NCI-H446 (cell line): ENCODE measurements at places on chromosomes 3 and 15.
A peak's percentile ranks its signal among the peaks of the same experiment; 100 is the strongest.

- no peak for DNase-seq
Measured at GRCh38 chr3:140206196-140207040, 271.4 kb downstream of the CLSTN2 start.

DNA sequence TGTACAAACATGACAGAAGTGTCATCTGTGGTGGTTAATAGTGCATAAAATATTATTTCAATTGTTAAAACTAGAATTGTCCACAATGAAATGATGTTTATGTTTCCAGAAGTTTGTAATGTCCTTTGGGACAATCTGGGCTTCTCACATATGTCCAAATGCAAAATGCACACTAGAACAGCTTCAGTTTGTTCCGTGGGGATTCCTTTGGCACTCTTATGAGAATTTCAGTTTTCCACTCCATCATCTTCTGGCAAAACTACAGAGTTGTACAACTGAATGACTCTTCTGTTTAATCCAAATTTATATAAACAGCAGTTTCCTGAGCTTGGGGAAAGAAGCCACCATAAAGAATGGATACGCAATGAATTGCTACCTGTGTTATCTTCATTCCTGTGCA, 2.0 kb upstream of the OR5H6 start:
- no peak for DNase-seq

GRCh38 chr15:96333131-96334016, 2.9 kb downstream of the NR2F2 start:
- peak; percentile 17 for DNase-seq

GRCh38 chr3:188066141-188066540, 87.8 kb upstream of the LPP start:
- DNase-seq = no peak

- DNase-seq = no peak
Measured at GRCh38 chr3:38493031-38493430, 3.1 kb upstream of the EXOG start.

- no peak for DNase-seq
Measured at GRCh38 chr3:107263269-107264021, 113.8 kb upstream of the CCDC54 start.

GRCh38 chr15:34338347-34338746, 766 bp upstream of the SLC12A6 start:
- DNase-seq = no peak

GRCh38 chr3:71611099-71611498, 27.6 kb upstream of the FOXP1 start:
- no peak for DNase-seq

DNA sequence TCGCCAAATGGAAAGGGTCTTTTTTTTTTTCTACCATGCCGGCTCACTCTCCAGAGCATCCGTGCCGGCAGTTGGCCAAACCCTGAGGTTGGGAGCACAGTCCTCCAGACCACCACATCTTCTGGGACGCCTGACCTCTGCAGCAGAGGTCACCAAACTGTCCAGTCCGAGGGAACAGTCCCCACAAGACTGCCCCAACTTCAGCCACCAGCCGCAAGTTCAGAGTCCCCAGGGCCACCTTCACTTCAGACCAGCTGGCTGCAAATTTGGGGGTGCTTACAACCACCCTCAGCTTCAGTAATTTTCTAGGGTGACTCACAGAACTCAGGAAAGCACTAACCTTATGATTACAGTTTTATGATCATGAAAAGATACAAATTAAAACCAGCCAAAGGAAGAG, 28.9 kb downstream of the PLA2G4D start:
- no peak for DNase-seq

GRCh38 chr3:157906627-157907026, 199.6 kb downstream of the SHOX2 start:
- peak; percentile 31 for DNase-seq

GRCh38 chr3:82875401-82875800, 1114.0 kb upstream of the GBE1 start:
- DNase-seq = no peak

DNA sequence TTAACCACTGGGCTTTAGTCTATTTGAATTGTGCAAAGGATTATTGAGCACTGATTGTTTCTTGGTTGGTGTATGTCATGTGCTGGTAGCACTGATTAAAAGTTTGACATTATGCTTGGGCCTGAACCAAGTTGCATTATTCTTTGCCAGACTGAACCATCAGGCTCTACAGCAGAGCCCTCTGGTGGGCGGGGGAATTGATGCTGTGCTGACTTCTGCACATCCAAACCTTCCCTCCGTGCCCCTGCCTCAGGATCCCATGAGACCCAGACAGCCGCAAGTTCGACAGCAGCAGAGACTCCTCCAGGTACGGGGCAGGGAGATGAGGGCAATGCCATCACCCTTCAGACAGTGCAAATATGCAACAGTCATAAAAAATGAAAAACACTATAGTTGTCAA, 28.4 kb upstream of the P2RY12 start:
- no peak for DNase-seq

DNA sequence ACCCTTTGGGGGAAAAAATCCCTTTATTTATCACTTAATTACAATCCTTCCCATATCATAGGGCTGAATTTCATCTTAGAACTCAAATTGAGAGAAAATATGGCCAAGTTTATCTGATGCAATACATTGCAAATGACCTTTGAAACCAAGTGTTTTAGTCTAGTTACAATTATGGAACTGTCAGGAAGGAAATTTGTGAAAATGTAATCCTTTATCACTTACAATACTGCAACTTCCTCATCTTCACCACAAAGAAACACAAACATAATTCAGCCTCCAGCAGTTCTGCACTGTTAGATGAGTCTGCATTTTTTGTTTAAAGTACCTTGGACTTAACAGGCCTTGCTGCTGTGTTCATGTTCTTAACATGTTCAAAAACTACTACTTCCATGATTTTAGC, 4.6 kb downstream of the CCPG1 start:
- no peak for DNase-seq

DNA sequence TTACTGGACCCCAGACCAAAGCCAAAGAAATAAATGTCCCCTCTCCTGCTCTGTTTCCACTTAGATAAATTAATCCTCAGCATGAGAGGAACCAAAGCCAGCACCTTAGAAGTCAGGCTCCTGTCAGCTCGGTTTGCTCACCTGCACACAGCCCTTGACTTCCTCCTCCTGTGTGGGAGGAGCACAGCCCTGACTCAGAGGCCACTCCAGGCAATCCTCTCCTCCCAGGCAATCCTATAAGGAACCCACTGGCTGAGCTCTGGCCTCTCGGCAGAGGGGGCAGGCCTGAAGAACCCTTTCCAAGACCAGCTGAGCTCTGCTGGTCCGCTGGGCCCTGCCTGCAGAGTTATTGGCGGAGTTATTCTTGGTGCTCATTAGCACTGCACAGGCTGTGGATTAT, 30.8 kb downstream of the LIPC start:
- no peak for DNase-seq

DNA sequence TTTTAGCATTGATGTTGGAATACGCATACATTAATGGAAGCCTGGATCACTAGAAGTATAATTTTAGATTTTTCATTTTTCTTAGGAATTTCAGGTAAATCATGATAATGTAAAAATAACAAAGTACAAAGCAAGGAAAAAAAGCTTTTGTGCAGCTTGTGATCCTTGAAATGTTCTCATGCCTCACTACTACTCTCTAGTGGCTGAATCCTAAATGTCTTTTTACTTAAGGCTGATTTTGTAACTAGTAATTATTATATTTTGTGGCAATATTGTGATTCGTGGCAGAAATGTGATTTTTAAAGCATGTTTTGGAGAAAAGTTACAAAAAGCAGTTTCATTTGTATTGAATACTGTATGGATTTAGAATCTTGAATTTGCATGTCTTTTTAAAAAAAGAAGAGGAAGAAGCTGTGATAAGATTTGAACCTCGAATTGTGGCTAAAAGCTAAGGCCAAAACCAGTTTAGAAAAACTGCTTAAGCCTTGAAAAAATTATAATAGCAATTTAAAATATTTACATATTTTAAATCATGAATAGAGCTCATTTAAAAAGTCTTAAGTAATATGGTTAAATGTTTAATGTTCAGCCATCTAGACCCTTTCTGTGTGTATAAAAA, 39.0 kb downstream of the U2SURP start:
- peak; percentile 36 for DNase-seq

GRCh38 chr3:46504789-46505188, 7.0 kb downstream of the RTP3 start:
- no peak for DNase-seq

- no peak for DNase-seq
Measured at GRCh38 chr15:91795235-91795634, 58.3 kb upstream of the SLCO3A1 start.

DNA sequence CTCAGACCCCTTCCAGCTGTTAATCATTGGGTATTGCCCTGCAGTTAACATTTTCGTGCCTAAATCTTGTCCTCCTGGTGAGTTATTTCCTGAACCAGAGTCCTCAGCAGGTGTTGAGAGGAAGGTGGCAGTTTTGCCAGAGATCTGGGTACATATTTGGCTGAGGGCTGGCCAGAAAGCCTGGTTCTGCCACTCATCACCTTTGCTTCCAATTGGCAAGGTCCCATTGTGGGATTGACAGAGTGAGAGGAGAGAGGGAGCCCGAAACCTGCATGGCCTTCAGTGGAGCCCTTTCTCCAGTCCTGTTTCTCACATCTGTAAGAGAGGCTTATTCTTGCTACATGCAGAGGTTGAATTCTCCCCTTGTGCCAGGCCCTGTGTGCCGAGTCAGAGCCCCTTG, 8.9 kb upstream of the TKT start:
- no peak for DNase-seq

- peak; percentile 76 for DNase-seq
Measured at GRCh38 chr3:88810455-88810854, 297.0 kb upstream of the EPHA3 start.

GRCh38 chr15:74221399-74222239, 14.5 kb upstream of the CCDC33 start:
- DNase-seq = no peak

DNA sequence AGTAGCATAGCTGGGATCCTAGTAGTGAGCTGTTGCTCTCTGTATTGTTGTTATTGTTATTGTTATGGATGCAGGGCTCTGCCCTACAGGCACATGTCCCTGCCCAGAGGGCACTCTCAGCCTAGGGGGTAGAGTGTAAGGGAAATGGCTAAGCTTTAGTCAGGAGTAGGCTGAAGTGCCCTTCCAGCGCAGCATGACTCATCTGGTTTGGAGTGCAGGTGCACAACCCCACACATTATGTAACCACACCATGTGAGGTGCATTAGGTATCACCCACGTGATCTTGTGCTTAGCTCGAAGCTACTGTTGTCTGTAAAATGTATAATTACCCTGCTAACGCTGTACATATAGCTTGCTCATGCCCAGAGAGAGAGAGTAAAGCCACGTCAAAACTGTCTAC, 48.3 kb upstream of the TIPARP start:
- no peak for DNase-seq

DNA sequence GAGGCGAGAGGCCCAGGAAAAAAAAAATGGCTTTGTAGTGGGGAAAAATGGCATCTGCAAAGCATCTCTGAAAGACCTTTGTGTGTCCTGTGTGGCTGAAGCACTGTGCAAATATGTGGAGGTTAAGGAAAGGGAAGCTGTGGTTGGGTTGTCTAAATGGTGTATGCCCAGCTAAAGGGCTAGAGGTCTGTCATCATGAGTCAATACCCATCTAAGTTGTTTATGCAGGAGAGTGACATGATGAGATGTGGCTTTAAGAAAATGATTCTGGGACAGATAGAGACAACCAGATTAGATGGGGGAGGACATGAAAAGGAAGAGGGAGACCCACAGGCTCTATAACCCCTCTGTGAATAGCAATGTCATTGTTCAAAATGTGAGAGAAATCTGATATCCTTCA, 280.7 kb downstream of the MFSD1 start:
- no peak for DNase-seq

DNA sequence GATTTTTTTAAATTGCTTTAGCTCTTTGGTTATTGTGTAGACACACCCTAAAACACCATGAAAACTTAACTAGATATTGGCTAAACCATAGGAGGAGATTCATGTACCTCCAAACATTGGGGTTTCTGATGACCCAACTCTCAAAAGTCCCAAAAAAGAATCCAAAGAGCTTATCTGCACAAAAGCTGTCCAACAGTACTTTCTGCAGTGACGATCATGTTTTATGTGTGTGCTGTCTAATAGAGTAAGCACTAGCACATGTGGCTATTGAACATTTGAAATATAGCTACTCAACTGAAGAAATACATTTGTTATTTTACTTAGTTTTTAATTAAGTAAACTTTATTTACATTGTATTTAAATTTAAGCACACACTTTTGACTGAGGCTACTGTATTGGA, 818.2 kb upstream of the LMCD1 start:
- DNase-seq = no peak

DNA sequence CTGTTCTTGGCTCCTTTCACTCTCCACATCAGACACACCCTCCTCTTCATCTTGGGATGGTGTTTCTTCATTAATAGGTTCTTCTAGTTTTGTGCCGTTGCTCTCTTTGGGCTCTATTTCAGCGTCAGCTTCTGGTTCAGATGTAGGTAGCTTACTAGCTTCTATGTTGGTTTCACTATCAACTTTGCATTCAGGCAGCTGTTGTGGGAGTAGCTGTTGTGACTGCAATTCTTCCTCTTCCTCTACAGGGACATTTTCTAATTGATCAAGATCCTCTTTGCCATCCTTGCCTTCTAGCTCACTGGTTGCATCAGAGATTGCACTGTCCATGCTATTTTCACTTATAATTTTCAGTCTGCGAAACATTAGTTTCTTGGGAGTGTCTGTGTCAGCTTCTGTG, 80.1 kb downstream of the SETD2 start:
- no peak for DNase-seq

- DNase-seq = no peak
Measured at GRCh38 chr15:47742334-47742733, 25.0 kb downstream of the SEMA6D start.

- DNase-seq = no peak
Measured at GRCh38 chr15:59532770-59533379, 78.7 kb upstream of the GCNT3 start.

GRCh38 chr15:44265757-44266156, 22.8 kb upstream of the GOLM2 start:
- DNase-seq = no peak

- no peak for DNase-seq
Measured at GRCh38 chr3:126446301-126446700, 29.4 kb downstream of the ZXDC start.

GRCh38 chr3:50303013-50303815, at the start of gene HYAL1:
Gene HYAL1 (minus strand): TSS chr3:50303574. CDS start chr3:50302956, 618 bp downstream.
- DNase-seq = no peak

DNA sequence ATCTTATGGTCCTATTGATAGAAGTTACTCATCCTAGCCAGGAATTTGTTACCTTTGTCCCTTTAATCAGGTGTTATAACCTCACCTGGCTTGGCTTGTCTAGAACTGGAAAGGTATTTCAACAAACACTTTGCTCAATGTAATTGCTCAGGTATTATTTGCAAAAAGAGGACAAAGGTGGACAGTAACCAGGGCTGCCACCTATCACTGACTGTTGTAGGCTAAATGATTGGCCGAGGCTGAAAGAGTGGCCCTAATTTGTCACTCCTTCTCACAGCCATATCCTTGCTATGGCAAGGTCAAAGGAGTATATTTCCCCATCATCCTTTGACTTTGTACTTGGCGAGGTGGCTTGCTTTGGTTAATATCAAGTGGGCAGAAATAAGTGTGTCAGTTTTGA, 2.7 kb upstream of the SELENOS start:
- no peak for DNase-seq
